HT-29 (cell line): ENCODE measurements at places on chromosomes 1 and 21. TPM values are rescaled to one million over a fixed set of nuclear protein-coding genes. Genes with fewer than 3 reads are reported as not detected.

- peak; percentile 52 for DNase-seq
Measured at GRCh38 chr1:102434421-102434820, 437.7 kb upstream of the OLFM3 start.

- peak; percentile 12 for DNase-seq
Measured at GRCh38 chr21:37207441-37208009, 59.6 kb downstream of the VPS26C start.

COL9A2 gene
- 0.25 and 0.89 TPM in 2 replicates for total RNA-seq

GRCh38 chr1:191886977-191887376 is 271.3 kb upstream of the RGS18 start:
- no peak for DNase-seq

TMEM69 gene
- 16.5 and 18.3 TPM in 2 replicates for total RNA-seq

GRCh38 chr1:221053889-221054288 is 174.6 kb downstream of the HLX start:
- no peak for DNase-seq

GRCh38 chr1:110645211-110645610 is 29.5 kb downstream of the KCNA3 start:
- DNase-seq: no peak

- no peak for DNase-seq
Measured at GRCh38 chr1:240844486-240844885, 232.5 kb upstream of the GREM2 start.
